ENCODE measurements at places on chromosomes 7 and 10. TPM values are rescaled to one million over a fixed set of nuclear protein-coding genes. Genes with fewer than 3 reads are reported as not detected.

The ERVW-1 gene
- total RNA-seq = not detected

The SPDYE11 gene
- total RNA-seq = not detected

The PCDH15 gene
- total RNA-seq = not detected

The ARPC1A gene
- 89.7 TPM for total RNA-seq

The TLL2 gene
- total RNA-seq = not detected

- DNase-seq = no peak
Measured at GRCh38 chr10:118922226-118922625, 107.3 kb upstream of the NANOS1 start.

DNA sequence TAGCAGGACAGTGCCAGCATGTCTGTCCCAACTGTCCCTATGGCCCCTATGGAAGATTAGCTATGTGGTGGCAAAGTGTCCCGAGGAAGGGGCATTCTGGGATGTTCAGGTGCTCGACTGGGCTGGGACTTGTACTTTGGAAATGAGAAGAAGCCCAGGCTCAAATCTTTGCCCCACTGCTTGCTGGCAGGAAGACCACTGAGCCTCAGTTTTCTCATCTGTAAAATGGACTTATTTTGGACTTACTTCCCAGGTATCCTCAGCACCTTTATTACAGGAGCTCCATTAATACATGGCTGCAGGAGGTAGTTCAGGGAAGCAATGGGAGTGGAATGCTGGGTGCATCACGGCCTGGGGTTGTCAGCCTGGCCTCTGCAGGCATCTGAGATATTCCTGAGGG is 71.2 kb downstream of the LHPP start:
- DNase-seq = no peak

- DNase-seq = no peak
Measured at GRCh38 chr10:32618482-32618881, 172.5 kb downstream of the CCDC7 start.

GRCh38 chr10:7797582-7797981 is 9.6 kb downstream of the ATP5F1C start:
- DNase-seq = no peak

DNA sequence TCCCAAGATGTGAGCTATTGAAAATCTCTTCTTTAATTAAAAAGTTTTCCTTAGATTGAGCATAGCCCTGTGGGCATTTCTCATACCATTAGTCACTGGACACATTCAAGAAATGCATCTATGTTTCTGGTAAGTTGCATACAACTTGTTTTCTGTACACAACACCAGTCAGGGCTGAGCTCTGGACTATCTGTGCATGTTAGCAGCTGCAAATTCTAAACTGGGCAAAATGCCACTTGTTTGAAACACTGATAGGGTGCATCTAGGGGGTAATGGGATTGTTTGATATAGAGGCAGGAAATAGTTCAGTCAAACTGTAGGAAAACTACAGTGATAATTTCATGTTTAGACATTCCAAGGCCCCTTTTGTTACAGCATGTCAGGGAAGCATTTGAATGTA is 145.6 kb upstream of the NPY start:
- no peak for DNase-seq

DNA sequence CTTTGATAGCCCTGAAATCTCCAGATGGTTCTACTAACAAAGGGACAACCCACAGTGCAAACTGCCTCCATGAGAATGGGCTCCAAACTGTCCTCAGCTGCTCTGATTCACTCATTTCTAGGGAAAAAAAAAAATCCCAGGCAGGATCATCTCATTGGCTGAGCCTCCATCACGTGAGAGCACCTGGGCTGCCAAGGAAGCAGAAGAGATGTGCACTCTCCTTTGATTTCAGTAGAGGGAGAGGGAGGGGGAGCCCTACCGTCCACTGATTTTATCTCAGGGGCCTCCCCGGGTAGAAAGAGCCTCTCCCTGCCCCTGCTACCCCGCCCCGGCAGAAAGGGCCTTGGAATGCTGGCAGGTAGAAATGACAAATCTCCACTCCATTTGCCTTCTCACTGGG is 725.4 kb downstream of the PHTF2 start:
- no peak for DNase-seq

- DNase-seq = no peak
Measured at GRCh38 chr10:8815969-8816368, 761.5 kb downstream of the GATA3 start.

- DNase-seq = no peak
Measured at GRCh38 chr10:5573968-5574641, 49.3 kb downstream of the CALML3 start.

- DNase-seq = no peak
Measured at GRCh38 chr7:93026425-93026824, 91.4 kb downstream of the SAMD9 start.

- DNase-seq = no peak
Measured at GRCh38 chr10:3570131-3570729, 214.8 kb downstream of the KLF6 start.

DNA sequence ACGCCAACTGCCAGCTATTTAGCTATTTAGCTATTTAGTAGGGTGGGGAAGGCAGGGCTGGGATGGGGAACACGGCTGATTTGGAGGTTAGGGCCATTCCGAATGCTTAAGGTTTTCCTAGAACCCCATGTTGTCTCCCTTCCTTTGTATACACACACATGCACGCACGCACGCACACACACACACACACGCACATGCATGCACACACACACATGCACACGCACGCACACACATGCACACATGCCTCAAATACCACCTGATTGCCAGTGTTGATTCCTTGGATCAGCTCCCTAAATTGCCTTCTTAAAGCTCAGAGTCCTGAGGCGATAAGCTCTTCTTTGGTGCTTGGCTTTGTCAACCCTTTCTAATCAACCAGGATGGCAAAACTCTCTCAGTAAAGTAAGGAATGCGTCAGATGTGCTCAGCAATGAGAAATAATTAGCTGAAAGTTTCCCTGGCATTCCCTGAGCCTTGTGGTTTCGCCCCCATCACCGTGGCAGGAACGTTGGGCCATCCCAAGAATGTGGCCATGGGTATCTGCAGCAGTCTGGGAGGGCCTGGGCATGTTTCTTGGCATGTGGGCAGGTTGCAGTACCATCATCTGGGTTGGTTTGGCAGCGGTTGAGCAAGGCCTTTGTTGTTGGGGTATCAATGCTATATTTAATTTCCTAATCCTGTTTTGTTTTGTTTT is 305.6 kb downstream of the LRMDA start:
- no peak for DNase-seq

- no peak for DNase-seq
Measured at GRCh38 chr10:103395754-103396066, 565 bp downstream of the ATP5MK start.

GRCh38 chr7:101718363-101719122 is 89.4 kb upstream of the MYL10 start:
- no peak for DNase-seq

- no peak for DNase-seq
Measured at GRCh38 chr7:158494643-158495042, 93.0 kb downstream of the PTPRN2 start.

GRCh38 chr10:6064119-6064518 is 2.0 kb upstream of the IL2RA start:
- DNase-seq = no peak

DNA sequence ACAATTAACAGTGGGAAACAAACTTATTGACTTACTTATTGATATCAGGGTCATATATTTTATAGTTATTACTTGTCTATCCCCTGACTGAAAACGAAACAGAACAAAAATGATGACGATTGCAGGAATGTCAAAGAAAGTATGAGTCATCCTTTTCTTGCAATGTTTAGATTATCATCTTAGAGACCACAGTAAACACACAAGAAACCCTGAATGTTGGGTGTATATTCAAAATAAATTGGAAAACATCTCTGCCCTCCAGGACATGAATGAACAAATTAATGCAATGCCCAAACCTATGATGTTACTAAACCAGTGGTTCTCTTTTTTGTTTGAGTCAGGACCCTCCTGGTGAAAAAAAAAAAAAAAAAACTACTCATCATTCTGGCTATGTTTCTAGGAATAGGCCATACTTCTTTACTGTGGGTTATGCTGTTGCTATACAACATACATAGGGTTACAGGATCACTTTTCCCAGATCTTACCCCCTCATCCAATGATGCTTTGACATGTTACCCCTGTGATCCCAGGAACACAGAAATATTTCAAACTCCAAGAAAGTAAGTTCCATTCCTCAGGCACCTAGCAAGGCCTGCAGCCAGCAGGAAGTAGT is 623.4 kb upstream of the IGFBP3 start:
- peak; percentile 7 for DNase-seq

- DNase-seq = no peak
Measured at GRCh38 chr10:120005207-120006201, 113.0 kb downstream of the SEC23IP start.

GRCh38 chr7:89495704-89496103 is 658.6 kb upstream of the STEAP1 start:
- DNase-seq = no peak

GRCh38 chr7:45591101-45591906 is 17.1 kb downstream of the ADCY1 start:
- DNase-seq = no peak

Data from HepG2 (cell line).